Stimulated activated CD8-positive, alpha-beta memory T cell treated with anti-CD3 and anti-CD28 coated beads, Interleukin-15, amount 100 ng/mL, for 48 hours (primary cell): ENCODE measurements at places on chromosomes 5 and 9.
A peak's percentile ranks its signal among the peaks of the same experiment; 100 is the strongest.

DNA sequence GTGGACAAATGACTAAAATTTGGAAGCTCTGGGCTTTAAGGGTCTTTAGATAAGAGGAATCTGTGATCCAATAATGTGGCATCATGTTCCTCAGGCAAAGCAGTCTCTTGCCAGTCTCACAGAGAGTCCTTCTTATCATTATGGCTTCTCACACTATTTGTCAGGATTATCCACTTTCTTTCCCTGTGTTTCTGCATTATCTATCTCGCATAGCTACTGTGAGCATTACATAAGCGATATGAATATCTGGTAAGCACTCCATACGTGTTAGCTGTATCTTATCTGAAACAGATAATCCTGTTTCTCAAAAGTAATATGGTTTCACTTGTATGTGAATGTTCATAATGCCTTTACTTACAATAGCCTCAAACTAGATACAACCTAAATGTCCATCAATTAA is 9.6 kb downstream of the MCC start:
- DNase-seq = no peak

DNA sequence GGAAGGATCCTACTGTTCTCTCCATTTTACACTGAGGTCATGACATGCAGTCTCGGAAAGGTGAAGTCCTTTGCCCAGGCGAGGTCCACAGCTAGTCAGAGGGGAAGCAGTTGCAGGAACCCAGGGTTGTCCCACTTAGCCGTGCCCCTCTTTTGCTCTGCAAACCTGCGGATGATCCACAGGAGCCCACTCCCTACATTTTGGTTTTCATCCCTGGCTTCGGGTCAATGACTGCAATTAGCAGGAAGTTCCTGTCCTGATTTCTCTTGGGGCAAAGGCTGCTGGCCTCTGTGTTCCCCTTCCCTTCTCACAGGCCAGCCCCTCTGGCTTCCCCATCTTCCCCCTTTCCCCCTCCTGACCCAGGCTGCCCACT is 1.3 kb downstream of the SLC2A8 start:
- no peak for DNase-seq

DNA sequence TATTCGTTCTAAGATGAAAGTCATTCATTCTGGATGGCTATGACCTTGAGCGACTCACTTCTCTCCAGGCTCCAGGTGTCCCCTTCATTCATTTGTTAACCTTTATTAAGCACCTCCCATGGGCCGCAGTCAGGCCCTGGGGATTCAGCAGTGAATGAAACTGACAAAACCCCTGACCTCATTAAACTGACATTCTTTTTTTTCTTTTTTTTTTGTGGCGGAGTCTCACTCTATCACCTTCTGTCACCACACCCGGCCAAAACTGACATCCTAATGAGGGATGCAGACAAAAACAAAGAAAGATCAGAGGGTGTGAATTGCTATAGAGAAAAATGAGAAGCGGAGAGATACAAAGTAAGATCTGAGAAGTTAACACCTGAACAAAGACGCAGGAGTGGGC is 16.5 kb upstream of the ODF2 start:
- DNase-seq = no peak

GRCh38 chr5:177412603-177413233 is 3.4 kb upstream of the F12 start:
- DNase-seq = no peak

DNA sequence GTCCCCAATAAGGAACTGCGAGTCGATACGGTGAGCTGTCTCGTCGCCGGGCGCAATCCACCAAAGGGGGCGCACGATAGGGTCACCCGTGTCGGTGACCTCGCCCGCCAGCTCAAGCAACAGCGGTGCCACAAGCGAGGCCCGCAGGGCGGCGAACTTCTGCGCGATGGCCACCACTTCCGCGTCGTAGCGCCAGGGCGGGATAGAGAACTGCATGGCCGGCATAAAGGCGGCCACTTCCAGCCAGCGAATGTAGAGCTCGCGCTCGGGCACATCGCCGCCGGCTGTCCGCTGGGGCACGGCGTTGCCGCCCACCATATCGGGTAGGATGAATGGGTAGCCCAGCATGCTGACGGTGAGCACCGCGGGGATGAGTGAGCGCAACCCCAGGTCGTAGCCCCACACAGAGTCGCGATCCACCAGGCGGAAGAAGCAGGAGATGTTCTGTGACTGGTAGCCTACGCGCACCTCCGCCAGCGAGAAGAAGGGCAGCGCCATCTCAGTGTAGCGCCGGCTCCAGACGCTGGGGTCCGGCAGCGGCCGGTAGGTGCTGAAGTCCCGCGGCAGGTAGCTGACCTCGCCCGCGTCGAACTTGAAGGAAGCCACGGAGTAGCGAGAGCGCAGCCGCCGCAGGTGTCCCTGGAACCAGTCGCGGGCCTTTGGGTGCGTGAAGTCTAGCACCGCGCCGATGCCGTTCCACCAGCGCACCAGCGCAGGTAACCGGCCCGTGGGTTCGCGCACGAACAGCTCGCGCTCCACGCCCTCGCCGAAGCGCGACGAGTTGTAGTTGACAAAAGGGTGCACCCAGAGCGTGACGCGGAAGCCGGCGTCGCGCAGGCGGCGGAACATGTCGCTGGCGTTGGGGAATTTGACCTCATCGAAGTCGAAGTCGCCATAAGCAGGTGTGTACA is 5.5 kb downstream of the MYORG start:
- DNase-seq = no peak

DNA sequence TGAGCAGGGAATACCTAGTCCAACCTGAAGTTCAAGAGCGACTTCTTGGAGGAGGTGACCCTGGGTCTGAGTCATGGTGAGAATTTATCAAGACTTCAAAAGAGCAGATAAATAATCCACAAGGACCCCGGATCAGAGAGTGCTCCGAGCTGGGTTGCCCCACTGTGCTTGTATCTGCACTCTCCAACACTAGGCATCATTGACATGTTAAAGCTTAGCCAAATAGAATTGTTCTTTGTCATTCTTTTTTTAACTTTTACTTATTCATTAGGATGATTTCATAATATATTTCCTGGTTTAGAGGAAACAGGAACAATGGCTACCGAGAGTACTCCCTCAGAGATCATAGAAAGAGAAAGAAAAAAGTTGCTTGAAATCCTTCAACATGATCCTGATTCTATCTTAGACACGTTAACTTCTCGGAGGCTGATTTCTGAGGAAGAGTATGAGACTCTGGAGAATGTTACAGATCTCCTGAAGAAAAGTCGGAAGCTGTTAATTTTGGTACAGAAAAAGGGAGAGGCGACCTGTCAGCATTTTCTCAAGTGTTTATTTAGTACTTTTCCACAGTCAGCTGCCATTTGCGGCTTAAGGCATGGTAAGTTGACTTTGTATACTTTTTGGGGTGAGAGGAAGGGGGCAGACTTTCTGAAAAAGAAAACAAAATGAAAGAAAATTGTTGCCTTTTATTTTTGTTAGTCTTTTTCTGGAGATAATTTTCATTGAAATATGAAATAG is at the start of gene CARD6:
TSS of gene CARD6 (plus strand) at position 300 of the 738 bp plus-strand sequence. CDS start at position 316, 16 bp downstream.
- no peak for DNase-seq

GRCh38 chr9:134541097-134541747 is 100.4 kb upstream of the COL5A1 start:
- no peak for DNase-seq

- no peak for DNase-seq
Measured at GRCh38 chr5:176692839-176693476, 45.7 kb downstream of the TSPAN17 start.

DNA sequence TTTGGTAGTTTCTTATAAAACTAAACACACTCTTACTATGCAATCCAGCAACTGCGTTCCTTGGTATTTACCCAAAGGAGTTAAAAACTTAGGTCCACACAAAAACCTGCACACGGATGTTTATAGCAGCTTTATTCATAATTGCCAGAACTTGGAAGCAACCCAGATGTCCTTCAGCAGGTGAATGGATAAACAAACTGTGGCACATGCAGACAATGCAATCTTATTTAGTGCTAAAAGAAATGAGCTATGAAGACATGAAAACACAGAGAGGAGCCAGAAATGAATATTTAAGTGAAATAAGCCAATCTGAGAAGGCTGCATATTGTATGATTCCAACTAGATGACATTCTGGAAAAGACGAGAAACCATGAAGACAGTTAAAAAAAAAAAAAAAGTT is 10.7 kb downstream of the WNK2 start:
- DNase-seq = no peak

DNA sequence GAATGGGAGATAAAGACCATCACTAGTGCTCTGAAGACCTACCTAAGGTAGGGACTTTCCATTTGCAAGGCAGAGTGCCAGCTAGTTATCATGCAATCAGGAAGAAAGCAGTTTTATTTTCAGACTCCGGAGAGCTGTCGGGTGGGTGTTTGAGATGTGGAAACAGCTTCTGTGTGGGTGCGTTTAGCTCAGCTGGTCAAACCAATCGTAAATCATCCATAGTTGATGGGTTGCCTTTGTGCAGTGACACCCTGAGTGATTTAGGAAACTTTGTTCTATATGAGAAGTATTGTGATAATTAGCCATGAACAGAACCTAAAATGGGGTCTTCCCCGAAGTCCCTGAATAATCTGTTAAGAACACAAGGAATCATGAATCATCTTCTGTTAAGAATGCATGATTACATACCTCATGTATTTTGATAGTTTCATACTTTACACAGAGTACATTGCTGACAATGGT is 284.3 kb downstream of the ARHGAP26 start:
- peak; percentile 25 for DNase-seq

- no peak for DNase-seq
Measured at GRCh38 chr9:101673642-101674041, 64.8 kb downstream of the GRIN3A start.

- no peak for DNase-seq
Measured at GRCh38 chr9:109604131-109604530, 106.0 kb upstream of the PTPN3 start.

GRCh38 chr5:28082610-28083009 is 1044.2 kb upstream of the CDH9 start:
- no peak for DNase-seq
